ENCODE measurements at places on chromosomes 5 and 9.

DNA sequence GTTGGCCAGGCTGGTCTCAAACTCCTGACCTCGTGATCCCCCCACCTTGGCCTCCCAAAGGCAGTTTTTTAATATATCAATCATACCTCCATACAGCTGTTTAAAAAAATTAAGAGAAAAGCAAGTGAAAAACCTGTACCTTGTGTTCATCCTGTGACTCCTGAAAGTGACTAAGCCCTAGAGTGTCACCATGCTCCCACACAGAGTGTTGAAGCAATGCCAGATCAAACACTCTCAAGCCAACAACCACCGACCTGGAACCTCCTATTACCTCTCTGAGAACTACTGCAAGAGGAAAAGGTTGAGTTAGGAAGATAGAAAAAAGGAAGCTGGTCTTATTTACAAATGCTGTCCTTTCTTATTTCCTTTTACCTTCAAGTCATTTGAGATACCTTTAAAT is 123.5 kb downstream of the RASEF start:
- no peak for DNase-seq

DNA sequence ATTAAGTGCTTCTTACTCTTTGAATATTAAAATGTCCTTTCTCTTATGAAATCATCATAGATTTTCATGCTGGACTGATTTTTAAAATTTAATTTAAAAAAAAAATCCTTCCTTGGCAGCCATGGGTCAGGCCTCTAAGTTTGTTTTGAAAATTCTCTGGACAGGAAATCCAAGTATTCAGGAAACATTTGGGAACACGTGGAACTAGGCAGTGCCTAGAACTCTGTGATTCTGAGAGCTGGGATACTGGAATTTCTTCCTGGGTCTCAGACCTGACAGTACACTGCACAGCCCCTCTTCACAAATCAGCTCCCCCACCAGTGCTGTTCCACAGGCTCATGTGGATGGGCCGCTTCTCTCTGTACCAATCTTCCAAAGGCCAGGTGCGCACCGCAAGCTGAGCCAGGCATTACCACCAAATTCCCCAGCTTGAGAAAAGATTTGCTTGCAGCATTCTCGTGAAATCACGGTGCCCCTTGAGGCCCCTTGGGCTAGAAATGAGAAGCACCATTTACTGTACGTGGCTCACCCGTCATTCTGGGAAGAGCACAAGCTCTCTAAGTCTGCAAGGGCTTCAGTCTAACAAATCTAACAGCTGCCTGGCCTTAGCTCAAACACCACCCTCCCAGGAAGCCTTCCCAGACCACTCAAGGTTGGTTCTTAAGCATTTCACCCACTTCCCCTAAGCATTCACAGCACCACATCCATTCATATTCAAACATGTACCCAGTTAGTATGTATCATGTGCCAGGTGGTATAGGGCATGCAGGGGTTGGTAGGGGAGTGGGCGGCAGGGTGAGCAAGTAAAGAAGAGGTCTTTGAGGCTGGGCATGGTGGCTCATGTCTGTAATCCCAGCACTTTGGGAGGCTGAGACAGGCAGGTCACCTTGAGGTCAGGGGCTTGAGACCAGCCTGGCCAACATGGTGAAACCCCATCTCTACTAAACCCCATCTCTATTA is 26.5 kb downstream of the B4GALT1 start:
- DNase-seq, result no peak

DNA sequence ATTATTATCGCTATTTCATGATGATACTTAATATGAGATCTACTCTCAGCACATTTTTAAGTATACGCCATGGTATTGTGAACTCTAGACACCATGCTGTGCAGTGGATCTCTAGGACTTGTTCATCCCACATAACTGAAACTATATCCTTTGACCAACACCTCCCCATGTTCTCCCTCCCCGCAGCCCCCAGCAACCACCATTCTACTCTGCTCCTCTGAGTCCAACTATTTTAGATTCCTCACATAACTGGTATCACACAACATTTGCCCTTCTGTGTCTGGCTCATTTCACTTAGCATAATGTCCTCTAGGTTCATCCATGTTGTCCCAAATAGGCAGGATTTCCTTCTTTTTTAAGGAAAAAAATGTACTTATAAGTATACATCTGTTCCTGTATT is 6.6 kb upstream of the TBC1D2 start:
- DNase-seq, result no peak

DNA sequence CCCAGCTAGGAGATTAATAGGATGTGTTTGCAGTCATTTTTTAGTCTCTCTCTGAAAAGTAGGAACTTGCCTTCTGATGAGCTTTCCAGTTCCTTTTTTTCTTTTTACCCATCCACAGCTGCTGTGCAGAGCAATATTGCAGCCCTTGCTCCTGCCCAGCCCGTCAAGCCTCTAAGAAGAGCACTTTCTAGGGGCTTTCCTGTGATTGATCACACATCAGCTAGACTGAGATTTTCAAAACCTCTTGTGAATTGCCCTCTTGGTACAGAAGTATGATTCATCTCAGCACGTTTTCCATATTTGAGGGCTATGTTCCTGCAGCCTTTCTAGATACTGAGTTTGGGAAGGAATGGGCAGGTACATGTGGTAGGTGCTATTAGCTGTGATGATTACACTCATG is 93.9 kb downstream of the GALNT10 start:
- no peak for DNase-seq

DNA sequence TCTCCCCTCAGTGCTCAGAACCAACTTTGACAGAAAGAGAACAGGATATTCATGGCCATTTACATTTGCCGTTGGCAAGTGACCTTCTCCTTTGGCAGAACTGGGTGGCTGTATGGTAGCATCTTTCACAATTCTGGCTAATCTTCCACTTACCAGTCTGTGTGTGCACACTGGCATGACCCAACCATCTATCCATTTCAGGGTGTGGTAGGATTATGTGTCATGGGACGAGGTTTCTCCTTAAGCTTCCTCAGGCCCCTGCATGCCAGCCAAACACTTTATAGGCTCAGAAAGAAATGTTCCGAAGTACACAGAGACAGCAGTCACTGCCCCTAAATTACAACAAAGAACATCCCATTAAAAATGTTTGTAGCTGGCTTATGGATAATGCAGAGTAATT is 497.1 kb downstream of the NFIB start:
- DNase-seq, result no peak

GRCh38 chr9:111691672-111692329 is 30.4 kb downstream of the GNG10 start:
- DNase-seq, result no peak

DNA sequence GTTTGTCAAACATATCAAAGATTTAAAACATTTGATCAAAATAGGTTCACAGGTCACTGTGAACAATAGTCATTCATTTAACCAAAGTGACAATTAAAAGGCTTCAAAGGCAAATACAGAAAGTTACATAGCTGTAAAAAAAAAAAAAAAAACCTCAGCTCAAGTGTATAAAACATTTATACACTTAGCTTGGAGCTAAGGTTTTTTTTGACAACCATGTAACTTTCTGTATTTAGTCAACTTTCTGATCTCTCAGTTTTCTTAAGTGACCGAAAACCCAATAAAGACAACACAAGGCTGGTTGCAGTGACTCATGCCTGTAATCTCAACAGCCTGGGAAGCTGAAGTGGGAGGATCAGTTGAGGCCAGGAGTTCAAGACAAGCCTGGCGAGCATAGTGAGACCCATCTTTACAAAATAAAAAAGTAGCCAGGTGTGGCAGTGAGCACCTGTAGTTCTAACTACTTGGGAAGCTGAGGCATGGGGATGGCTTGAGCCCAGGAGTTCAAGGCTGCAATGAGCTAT is 16.4 kb upstream of the UBTD2 start:
- no peak for DNase-seq

DNA sequence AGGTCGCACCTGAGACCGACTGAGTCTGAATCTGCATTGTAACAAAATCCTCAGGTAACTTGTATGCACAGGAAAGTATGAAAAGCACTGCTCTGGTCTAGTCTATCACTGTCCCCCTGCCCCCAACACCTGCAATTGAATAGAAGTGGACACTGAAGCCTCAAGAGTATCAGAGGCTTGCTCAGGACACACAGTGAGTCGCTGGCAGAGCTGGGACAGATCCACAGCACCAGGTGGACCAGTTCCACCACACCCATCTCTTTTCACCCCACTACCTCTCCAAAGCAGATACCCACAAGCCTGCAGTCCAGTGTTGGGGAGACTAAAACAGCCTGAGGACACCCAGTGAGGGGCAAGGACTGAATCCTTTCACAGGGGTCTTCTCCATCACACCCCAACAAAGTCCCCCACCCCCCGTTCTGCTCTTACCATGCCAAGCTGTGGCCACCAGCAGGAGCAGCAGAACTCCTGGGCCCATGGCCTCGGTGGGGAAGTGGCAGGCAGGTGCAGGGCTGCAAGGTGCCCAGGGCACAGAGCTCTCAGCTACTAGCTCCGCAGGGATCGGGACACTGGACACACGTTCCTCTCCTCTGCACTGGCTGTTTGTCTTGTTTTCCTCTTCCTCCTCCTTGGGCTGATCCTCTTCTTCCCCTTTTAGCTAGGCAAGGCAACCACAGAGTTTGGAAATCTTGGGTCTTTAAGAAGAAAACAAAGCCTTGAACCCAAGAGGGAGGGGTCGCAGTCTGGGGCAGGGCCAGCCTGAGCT is at the start of gene CSF1R:
TSS of gene CSF1R (minus strand) at position 605 of the 766 bp plus-strand sequence. CDS start at position 478, 127 bp downstream.
- no peak for DNase-seq

GRCh38 chr5:11898-12297 is 80.1 kb upstream of the PLEKHG4B start:
- DNase-seq, result no peak

- DNase-seq, result no peak
Measured at GRCh38 chr9:90906316-90907055, 104.9 kb downstream of the SYK start.

DNA sequence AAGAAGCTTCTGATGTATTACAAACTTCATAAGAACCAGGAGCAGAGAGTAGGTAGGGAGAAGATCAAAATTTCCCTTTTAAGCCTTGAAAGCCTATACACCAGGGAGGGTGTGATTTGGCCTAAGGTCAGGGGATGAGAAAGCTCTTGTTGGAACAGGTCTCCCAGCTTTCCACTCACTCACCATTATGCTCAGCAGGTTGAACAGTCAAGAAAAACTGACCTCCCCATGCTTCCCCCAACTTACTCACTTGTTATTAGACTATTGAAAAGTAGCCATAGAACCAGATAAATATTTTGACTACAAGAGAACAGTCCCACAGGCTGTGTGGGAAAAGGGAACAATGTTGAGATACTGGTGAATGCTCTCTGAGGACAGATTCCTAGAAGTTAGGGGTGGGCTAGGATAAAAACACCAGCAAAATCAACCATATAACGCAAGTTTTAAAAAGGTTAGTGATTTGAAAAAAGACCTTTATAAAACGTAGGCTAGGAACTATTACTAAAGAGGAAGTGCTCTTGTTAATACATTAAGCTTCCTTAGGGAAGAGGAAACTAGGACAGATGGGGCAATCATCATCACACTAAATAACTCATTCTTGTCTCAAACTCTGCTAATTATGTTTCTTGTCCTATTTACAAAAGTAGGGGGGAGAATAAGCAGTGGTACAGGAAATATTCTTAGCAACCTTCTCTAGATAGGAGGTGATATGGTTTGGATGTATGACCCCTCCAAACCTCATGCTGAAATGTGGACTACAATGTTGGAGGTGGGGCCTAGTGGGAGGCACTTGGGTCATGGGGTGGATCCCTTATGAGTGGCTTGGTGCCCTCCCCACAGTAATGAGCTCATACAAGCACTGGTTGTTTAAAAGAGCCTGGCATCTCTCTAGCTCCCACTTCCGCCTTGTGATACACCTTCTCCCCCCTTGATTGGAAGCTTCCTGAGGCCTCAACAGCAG is 31.0 kb downstream of the PCDHGC5 start:
- no peak for DNase-seq

DNA sequence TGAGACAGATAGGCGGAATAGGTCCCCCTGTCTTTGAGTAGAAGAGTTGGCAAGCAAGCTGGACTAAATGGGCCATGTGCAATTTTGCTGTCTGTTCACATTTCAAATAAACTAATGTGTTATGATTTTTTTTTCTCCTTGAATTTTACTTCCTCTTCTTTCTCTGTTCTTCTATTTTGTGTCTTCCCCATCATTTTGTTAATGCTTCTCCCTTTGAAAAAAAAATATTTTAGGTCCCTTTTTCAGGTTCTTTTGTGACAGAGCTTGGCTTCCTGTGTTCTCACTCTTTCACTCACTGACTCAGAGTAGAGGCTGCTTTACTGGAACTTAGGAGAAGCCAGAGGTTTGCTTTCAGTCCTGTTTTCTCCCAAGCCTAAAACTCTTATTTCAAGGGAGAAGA is 48.1 kb downstream of the PTCD2 start:
- DNase-seq, result no peak

DNA sequence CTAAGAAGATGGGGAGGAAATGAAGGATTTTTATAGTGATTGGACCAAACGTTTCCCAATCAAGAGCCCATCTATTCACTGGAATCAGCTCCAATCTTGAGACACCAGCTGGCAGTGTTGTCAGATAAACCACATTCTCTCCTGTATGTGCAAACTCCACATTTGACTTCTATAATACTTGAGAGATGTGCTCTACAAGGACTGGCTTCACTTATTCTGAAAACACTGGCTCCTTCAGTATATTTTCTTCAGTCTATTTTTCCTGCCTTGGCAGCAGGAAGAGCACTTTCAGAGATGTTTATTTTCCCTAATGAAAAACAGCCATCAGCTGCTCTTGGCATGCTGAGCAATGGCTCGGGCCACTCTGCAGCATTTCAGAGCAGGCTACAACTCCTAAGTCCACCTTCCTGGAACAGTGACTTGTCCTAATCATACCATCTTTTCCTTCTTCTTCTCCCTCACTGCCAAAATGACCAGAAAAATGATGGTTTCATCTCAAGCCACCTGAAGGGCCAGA is 96.9 kb upstream of the FSTL4 start:
- DNase-seq, result no peak

- DNase-seq, result no peak
Measured at GRCh38 chr9:37383876-37384746, 38.4 kb upstream of the GRHPR start.
